Choroid plexus epithelial cell (primary cell): ENCODE measurements at places on chromosomes 3 and 15.

DNA sequence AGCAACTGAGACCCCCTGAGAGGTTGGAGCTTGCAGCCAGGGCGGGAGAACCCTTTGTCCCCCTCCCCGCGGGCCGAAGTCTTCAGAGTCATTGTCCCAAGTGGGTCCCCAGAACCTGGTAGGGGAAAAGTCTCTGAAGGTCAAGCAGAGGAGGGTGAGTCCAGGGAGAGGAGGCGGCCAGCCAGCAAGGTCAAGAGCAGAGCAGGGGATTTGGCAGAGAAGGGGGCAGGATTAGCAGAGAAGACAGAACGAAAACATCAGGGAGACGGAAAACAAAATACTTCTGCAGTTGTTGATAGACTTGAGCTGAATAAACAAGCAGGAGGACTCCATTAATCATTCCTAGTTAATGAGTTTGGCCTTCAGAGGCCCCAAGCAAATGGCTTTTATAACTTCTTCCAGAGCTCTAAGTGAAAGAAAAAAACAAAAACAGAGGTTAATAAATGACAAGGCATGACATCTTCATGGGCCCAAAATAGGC, 66.7 kb downstream of the GRIP2 start:
- DNase-seq, result no peak

DNA sequence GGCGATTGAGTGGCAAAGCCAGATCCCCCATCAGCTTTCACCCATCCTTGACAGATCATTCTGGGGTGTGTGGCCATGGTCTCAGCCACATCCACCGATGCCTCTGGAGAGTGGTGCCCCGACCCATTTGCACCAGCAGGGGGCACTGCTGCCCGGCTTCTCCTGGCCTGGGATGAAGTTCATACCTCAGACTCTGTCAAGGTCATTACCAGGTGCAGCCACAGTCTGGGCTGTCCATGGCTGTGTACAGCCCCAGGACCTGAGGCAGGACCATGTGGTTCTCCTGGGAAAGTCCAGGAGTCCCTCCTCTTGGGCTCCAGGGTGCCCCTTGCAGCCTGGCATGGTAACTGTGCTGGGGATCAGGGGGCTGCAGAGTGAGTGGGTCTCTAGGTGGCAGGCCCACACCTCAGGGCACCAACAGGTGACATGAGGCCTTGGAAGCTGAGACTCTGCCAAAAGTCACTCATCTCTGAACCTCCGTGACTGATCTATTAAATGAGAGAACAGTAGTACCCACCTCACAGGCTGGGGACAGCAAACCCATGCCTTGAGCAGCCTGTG, 67.2 kb downstream of the CACNA2D2 start:
- peak; percentile 57 for DNase-seq

- peak; percentile 59 for DNase-seq
Measured at GRCh38 chr3:31244929-31245817, 287.6 kb upstream of the STT3B start.

DNA sequence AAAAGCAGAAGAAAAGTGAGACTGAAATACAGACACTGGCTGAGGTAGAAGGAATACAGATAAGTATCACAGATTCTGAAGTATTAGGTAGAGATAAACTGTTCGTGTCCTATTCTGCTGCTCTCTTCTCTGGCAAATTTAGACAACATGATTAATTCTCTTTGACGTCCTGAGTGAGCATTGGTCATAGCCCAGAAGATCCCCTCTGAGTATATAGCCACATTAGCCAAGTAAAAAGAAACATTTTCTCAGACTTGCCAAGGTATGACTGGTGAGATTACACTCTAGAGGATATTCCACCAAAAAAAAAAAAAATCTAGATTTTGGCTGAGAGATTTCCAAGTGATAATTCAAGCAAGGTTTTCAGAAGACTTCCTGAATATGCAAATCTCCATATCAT, 111.4 kb upstream of the ALCAM start:
- DNase-seq, result no peak

DNA sequence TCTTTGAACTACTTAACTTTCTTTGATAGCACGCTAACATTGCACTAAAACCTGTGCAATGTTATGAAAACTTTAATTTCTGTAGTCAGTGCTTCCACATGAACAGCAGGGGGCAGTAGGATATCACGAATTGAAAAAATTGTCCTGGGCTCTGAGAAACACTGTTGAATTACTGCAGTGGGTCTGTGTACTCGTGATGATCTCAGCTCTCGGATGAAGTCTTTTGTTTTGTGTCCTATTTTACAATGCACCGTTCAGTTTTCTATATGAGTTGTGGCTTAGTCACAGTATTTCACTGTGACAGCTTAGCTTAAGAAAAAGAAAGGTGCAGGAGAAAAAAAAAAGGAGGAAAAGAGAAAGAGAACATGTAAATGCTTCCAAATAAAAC, 141.3 kb upstream of the CCDC54 start:
- peak; percentile 95 for DNase-seq

GRCh38 chr3:71402911-71403310, 180.6 kb downstream of the FOXP1 start:
- no peak for DNase-seq

DNA sequence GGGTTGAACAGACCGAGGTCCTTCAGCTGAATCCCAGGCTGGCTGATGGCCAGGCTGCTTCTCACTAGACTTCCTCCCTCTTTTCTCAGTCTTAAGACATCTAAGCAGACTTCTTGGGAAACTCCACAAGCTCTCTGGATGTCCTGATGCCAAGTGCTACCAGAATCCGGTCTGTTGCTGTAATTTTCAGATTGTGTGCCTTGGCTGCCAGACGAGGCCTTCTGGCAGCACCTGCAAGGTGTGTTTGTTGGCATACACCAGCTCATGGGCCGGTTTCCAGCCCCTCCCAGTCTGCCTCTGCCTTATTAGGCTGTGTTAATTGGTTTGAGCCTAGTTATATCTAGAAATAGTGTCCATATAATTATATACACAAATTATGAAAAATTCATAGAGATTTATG, 120.6 kb downstream of the TNIK start:
- DNase-seq, result no peak

DNA sequence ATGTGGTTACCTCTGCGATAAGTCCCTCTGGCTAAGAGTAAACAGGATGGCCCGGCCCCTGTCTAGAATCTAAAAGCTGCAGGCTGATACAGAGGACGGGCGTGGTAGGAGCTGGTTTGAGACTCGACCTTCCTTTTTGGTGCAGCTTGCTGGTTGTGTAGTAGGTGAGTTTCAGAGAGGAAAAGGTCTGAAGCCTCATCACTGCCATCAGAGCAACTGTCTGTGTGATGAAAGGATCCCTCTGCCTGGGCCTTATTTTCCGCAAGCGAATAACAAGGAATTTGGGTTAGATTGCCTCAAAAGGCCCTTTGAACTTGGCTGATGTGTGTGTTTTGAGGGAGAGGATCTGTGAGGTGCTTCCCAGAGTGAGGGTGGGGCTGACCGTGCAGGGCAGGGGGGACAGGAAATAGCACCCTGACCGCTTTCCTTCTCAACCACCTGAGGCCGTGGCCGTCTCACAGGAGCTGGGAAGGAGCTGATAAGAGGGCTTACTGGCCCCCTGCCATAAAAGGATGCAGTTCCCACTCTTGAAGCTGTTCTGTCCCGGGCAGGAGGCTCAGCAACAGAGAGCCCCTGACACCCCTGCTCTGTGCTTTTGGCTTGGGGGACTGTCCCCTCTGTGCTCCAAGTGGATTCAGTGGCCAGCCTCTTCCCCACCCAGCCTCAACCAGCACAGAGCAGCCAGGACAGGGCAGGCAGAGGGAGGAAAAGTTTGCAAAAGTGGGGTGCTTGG, 45.6 kb upstream of the TFRC start:
- DNase-seq, result no peak

DNA sequence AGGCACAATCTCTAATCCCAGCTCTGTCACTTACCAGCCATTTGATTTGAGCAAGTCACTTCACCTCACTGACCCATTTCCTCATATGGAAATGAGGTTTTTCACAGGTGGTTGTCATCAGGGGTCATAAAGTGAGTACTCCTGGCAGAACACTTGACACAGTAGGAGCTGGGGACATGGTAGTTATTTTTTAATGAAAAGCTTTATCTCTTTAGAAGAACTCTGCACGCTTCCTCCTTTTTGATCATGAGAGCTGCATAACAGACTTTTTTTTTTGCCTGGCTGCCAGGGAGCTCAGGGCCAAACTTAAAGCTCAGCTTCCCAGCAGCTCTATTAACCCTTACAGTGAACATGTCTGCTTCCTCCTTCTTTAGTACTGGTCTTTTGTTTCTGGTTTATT, 8.4 kb downstream of the VWA5B2 start:
- DNase-seq, result no peak

DNA sequence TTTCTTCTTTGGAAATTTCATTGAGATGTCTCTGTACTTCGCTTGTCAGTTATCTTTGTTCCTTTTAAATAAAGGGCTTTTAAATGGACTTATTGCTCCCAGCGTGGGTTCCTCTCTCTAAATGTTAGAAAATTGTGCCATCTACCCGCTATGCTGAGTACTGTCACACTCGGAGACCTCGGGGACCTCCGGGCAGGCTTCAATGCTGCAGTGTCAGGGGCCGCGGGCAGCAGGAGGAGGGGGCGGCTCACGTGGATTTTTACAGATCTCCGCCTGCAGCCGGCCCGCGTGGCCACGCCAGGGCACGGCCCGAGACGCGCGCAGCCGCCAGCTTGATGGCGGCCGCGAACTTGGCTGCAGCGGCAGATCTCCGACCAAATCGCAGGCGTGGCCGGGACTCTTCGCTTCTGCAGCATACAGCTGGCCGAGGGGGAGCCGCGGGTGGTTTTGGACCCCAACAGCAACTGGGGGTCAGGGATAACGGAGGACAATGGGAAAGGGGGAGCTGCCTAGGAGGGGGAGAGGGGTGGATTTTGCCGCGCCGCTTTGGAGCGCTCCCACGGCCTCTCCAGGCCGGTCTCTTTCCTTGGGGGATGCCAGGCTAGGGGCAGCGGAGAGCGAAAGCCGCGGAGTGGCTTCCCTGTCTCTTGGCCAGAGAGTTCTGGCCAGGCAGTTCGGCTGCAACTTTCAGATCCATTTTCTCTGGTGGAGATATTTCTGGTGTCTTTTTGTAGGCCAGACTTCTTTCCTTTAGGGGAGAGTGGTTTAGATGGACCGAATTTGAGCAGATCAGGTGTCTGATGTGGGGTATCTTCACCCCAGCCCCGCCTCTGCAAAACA, 15.3 kb downstream of the NR2F2 start:
- DNase-seq, result peak; percentile 85

GRCh38 chr3:93843981-93844380, 129.7 kb downstream of the PROS1 start:
- DNase-seq, result peak; percentile 90

DNA sequence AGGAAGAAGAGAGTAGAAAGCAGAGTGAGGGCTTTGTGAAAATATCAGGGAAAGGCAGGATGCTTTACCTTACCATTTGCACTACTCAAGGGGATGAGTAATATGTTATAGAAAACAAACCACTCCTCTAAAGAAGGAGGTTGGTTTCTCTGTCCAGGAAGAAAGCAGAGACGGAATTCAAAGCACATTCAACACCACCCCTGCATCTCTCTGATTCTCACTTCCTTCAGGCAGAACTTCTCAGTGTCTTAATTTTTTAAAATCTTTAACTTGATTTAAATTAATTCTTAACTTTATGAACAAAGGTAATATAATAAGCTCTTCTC, 82.4 kb downstream of the NR2F2 start:
- DNase-seq, result no peak

DNA sequence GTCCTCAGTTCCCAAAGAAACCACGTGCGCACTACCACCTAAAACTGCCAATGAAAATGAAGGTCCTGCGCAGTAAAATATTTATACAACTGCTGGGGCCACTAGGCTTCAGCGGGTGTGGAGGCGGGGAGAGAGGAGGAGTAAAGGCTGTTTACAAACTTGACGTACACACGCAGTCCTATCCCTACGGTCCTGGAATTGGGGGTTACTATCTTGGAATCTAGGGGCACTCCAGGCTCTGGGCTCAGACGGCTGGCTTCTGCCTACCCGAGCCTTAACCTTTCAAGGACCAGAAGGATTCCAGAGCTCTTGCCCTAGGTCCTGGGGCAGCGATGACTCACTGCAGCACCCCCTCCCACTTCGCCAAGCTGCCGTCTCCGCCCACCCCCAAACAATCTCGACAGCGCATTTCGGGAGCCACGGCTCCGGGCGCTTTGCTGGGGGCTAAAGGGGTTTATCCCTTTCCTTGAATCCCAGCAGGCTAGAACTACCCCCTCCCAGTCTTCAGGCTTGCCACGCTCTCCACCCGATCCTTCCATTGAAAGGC, 3.0 kb downstream of the ADAMTS9 start:
- peak; percentile 77 for DNase-seq

- DNase-seq, result no peak
Measured at GRCh38 chr3:10722911-10723310, 93.1 kb upstream of the SLC6A11 start.

GRCh38 chr15:69524296-69524695, 71.7 kb downstream of the RPLP1 start:
- DNase-seq, result no peak

- DNase-seq, result peak; percentile 29
Measured at GRCh38 chr3:141498598-141499223, 11.9 kb downstream of the RASA2 start.

DNA sequence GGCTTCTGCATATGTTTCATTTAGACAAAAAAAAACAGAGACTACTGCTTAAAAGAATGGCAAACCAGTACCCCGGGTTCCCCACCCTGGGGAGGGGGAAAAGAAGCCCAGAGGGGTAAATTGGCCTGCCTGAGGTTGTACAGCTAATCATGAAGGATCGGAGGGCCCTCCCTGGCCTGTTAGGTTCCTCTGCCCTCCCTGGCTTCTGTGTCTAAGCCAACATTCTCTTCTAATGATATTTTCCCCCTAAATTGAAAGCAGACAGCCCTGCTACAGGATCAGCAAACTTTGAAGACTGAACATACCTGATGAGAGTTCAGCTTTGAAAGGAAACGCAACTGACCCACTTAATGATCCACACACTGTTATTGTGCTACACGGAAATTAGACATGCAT, 2.5 kb downstream of the ARHGAP31 start:
- no peak for DNase-seq

DNA sequence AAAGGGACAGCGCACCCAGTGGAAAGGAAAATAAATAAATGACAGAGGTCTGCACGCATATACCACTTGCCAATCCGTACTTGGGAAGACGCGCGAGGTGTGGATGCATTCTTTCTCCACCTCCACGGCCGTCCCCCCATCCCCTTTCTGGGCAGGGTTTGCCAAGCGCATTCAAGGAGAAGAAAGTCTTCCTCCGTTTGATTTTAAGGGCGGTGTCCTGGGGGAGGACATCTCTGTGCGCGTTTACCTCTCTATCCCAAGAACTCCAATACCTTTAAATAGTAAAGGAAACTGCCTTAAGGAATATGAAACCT, 576 bp upstream of the MB21D2 start:
- no peak for DNase-seq

DNA sequence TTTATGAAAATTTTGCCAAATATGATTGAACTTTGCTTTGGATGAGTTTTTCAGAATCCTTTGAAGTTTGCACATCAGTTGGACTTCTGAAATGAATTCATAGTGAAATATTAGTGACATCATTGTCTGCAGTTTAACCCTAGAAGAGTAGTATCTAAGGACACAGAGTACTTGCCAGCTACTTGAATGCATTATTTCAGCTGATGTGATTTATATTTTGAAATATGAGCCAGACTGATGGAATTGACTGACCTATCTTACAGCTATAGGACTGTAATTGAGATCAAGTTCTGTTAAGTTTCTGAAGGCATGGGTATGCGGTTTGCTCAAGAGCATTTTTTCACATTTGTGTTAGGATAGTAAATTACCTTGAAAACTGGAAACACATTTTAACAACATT, 51.2 kb downstream of the LYSMD4 start:
- DNase-seq, result peak; percentile 38

- DNase-seq, result no peak
Measured at GRCh38 chr15:68022061-68022460, 32.1 kb upstream of the PIAS1 start.

- DNase-seq, result no peak
Measured at GRCh38 chr3:146156666-146157314, 4.2 kb downstream of the PLOD2 start.

GRCh38 chr3:57981483-57982087, 26.6 kb upstream of the FLNB start:
- no peak for DNase-seq
